ENCODE measurements at places on chromosomes 4 and X.
A peak's percentile ranks its signal among the peaks of the same experiment; 100 is the strongest.

- no peak for DNase-seq
These were observed 640 bp downstream of the PHF8 start for GRCh38 chrX:54043541-54044125.

DNA sequence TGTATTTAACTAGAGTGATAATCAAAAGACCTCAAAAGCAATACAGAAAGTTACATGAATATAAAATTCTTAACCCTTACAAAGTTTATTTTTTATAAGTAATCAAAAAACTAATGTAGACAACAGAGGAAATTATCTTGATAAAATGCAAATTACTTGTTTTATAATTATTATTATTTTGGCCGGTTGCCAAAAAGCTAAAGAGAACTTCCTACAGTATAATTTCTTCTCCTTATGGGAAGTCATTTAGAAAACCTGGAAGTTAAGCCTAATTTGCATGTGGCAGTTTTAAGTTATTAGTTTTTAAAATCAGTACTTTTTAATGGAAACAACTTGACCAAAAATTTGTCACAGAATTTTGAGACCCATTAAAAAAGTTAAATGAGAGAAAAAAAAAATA, 621.3 kb upstream of the PCDH10 start:
- no peak for DNase-seq

DNA sequence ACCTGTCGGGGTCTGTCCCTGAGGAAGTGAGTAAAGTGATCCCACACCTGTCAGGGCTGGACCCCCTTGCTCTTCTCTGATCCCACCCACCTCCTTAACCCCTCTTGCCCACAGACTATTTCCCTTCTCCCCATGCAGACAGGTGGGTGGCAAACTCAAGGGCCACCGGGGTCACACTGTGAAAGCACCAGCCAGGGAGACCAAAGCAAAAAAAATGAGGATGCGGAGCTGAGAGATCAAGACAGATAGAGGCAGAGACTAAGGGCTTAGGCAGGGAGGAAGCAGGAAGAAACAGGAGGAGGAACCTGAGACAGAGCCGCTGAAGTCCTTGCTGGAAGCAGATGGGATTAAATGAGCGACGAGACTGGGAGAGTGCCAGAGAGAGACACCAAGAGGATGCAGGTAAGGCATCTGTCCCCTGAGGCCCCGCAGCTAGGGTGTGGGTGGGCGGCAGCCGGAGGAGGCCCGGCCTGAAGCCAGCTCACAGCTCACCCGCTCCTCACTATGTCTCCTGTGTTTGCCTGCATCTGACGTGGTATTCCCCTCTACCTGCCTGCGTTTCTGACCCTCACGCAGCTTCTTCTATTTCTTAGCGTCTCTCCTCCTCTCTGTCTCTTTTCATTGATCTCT, 7.2 kb downstream of the TIMM17B start:
- peak; percentile 56 for DNase-seq

DNA sequence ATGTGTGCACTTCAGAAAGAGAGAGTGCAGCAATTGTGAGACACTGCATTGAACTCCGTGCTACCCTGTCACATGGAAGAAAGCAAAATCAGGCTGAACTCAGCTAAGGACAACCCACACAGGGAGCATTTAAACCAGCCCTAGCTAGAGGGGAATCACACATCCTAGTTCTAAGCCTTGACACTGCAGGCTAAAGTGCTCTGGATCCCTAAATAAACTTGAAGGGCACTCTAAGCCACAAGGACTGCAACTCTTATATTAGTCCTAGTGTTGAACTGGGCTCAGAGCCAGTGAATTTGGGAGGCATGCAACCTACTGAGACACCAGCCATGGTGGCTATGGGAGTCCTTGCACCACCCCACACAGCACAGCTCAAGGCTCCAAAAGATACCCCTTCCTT, 311.9 kb downstream of the OPHN1 start:
- DNase-seq, result no peak

DNA sequence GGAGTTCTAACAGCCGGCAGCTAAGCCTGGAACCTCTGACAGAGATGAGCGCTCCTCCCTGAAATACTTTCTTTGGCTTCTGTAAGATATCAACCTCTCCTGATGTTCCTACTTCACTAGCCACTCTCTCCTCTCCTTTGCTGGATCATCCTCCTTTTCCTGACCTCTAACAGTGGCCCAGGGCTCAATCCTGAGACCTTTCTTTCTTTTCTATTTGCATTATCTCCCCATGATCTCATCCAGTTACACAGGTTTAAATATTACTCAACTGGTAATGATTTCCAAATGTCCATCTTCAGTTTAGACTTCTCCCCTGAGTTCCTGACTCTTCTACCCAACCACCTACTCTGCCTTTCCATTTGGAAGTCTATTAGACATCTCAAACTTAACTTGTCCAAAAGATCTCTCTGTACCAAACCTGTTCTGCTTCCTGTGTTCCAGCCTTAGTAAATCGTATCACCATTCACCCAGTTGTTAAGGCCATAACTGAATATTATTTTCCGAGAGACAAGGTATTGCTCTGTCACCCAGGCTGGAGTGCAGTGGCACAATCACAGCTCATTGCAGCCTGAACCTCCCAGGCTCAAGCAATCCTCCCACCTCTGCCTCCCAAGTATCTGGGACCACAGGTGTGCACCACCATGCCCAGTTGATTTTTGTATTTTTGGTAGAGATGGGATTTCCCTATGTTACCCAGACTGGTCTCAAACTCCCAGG, 41.1 kb downstream of the RFC1 start:
- DNase-seq, result no peak

Data from ELF-1 (cell line).